Calu3 (cell line): ENCODE measurements at places on chromosomes 5 and 9. TPM values are rescaled to one million over a fixed set of nuclear protein-coding genes. Genes with fewer than 3 reads are reported as not detected.

GRCh38 chr5:91059409-91059808 is 323.7 kb downstream of the ARRDC3 start:
- H3K4me1 ChIP-seq = peaks cover 41% of the 10 kb centered on the region
- peak overlapping the region; percentile 38 for H3K4me3 ChIP-seq
- H3K27me3 ChIP-seq = no peaks in the 10 kb centered on the region
- peak overlapping the region; percentile 93 for H3K27ac ChIP-seq
- no peak for DNase-seq
- H3K36me3 ChIP-seq = peaks cover 11% of the 10 kb centered on the region

- no peaks in the 10 kb centered on the region for H3K36me3 ChIP-seq
- no peak overlapping the region for H3K4me3 ChIP-seq
- H3K27me3 ChIP-seq = peaks cover 43% of the 10 kb centered on the region
- no peaks in the 10 kb centered on the region for H3K4me1 ChIP-seq
- no peak for DNase-seq
- H3K27ac ChIP-seq = no peak overlapping the region
Observed at GRCh38 chr5:139919308-139919707, 123.7 kb downstream of the PSD2 start.

- no peaks in the 10 kb centered on the region for H3K36me3 ChIP-seq
- H3K4me1 ChIP-seq = peaks cover 26% of the 10 kb centered on the region
- peak; percentile 21 for DNase-seq
- no peak overlapping the region for H3K4me3 ChIP-seq
Observed at GRCh38 chr9:92746567-92747458, 17.8 kb downstream of the BICD2 start.

GRCh38 chr5:156974328-156974727 is 11.3 kb upstream of the TIMD4 start:
- H3K27ac ChIP-seq = no peak overlapping the region
- H3K4me1 ChIP-seq = no peaks in the 10 kb centered on the region
- no peak overlapping the region for H3K4me3 ChIP-seq
- H3K36me3 ChIP-seq = no peaks in the 10 kb centered on the region
- no peaks in the 10 kb centered on the region for H3K27me3 ChIP-seq
- DNase-seq = no peak

- H3K27me3 ChIP-seq = no peaks in the 10 kb centered on the region
- DNase-seq = no peak
- H3K4me3 ChIP-seq = no peak overlapping the region
- no peaks in the 10 kb centered on the region for H3K4me1 ChIP-seq
- H3K27ac ChIP-seq = no peak overlapping the region
Observed at GRCh38 chr5:107949688-107950341, 279.1 kb upstream of the EFNA5 start.

Gene FBP2
- not detected in 2 replicates for total RNA-seq

Gene CDO1
- total RNA-seq = not detected in 2 replicates
